ENCODE measurements at places on chromosomes 3 and 15.

DNA sequence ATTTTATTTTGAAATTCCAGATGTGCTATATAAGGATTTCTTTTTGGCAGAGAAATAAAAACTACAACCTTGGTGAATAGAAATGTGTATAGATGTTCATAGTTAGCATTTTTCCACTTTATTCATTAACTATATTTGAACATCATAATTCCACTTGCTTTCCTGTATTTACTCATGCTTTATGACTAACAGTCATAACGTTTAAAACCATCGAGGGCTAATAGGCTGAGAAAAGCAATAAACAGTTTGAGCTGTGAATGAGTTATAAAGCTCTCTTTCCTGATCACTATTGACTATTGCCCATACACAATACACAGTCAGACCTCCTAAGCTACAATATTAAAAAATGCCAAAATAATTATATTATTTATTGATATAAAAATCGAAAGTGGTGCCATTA is 502.1 kb upstream of the RASGRP1 start:
- no peak for DNase-seq

DNA sequence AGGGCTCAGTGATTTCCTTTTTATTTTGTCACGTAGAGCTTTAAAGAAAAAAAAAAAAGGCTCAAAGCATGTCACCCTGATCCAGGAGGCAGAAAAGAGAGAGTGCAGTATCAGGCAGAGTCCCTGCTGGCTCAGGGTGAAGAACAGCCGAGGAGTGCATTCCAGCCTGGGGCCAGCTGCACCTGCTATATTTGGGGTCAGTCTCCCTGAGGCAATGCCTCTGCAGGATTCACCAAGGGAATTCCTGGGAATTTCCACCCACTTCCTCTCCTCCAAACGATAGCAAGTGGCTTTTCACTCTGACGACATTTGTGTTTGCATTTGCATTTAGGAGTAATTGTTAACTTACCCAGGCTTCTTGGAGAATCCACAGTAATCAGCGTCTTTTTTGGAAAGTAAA is 202.9 kb upstream of the CTNNB1 start:
- no peak for DNase-seq

- DNase-seq, result no peak
These were observed 93.8 kb downstream of the FHIT start for GRCh38 chr3:61157414-61157813.

DNA sequence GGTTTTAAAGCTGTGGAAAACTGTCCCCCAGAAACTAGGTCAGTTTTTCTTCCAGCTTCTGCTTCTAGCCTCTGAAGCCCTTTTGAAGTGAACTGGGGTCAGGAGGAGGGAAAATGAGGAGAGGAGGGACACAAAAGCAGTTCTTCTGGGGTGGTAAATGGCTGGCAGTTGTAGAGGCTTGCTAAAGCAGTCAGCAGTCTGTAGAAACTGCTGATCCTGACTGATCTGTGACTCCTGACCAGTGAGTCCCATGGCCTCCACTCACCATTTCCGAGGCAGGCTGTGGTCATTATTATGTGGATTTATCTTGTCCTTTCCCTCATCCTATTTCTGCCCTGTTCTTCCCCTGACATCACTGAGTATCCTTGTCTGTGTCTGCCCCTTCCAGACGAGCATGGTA is 276.4 kb upstream of the ROPN1 start:
- no peak for DNase-seq

- DNase-seq, result no peak
These were observed 370.6 kb upstream of the NAALADL2 start for GRCh38 chr3:174488527-174488926.

DNA sequence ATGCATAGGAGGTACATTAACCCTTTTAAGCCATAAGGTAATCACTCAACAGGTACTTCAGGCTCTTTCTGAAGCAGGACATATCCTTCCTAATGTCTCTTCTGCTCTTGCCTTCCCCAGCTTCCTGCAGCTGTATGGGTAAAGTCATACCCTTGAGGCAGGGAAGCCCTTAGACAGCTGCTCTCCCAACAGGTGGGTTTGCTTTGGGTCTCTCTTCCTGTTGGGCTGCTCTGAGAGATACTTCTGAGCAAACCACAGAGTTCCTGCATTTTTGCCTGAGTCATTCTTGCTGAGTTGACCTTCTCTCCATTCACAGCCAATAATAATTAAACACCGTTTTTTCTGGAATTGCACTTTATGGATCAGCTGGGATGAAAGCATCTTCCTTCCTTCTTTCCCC is 2.0 kb upstream of the TRAT1 start:
- DNase-seq, result no peak

DNA sequence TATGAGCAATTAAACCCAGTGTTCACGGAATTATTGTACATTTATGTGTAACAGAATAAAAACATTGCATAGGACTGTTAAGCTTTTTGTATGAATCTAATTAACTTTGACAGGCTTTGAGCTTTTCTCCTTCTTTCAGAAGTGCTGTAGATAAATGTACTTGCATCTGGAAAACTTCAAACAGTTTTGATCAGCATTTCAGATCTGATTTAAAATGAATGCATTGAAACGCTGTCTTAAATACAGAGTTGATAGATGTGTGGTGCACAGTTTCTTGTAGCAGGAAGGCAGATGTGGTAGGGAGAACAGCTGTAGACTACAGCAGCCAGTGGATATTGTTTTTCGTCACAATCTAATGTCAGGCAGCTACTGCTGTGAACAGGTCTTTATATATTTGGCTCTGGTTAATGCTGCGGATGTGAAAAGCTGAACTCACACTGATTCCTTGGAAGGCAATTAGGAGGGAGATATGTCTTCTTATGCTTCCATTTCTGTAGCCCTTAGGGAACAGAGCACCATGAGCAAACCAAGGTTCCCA is 193.8 kb upstream of the GOLIM4 start:
- DNase-seq, result no peak

- no peak for DNase-seq
These were observed 326.6 kb upstream of the ALCAM start for GRCh38 chr3:105040026-105040622.

DNA sequence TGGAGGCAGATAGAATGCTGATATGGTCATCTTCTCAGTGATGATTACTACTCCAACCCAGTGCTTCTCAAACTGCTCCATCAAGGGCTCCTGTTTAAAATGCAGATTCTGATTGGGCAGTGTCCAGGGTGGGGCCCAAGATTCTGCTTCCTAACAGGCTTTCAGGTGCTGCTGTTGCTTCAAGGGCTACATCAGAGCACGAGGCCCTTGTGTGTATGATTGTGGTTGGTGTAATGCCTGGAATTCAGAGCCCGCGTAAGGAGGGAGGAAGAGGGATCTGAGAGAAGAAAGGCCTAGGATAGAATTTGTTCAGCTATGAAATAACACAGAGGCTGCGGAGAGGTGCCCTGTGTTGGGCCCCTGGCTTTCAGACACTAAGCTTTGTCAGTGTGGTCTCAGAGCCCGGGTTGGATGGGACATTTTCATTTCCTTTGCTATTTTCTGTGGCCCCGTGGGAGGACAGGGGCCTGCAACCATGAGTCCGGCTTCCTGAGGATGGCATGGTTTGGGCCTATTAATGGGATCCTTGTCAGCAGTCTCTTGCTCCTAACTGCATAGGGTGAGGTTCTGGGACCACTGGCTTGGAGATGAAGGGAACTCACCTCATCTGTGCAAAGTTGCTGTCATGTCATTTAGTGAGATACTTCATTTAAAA is 53.0 kb downstream of the ATP1B3 start:
- no peak for DNase-seq

DNA sequence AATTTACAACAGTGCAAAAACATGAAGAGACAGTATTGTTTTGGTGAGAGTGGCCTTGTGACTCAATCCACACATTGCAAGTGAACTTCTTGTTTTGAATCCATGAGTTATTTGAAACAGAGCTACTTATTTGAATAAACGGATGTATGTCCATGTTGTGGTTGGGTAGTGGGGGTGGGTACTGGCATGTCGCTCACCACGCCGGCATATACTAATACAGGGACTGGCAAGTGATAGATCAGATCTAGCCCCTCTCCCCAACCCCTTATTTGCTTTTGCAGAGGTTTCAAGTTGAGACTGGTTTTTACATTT is 83.8 kb downstream of the EDEM1 start:
- DNase-seq, result no peak

GRCh38 chr15:61702224-61703020 is 357.8 kb downstream of the VPS13C start:
- DNase-seq, result no peak

DNA sequence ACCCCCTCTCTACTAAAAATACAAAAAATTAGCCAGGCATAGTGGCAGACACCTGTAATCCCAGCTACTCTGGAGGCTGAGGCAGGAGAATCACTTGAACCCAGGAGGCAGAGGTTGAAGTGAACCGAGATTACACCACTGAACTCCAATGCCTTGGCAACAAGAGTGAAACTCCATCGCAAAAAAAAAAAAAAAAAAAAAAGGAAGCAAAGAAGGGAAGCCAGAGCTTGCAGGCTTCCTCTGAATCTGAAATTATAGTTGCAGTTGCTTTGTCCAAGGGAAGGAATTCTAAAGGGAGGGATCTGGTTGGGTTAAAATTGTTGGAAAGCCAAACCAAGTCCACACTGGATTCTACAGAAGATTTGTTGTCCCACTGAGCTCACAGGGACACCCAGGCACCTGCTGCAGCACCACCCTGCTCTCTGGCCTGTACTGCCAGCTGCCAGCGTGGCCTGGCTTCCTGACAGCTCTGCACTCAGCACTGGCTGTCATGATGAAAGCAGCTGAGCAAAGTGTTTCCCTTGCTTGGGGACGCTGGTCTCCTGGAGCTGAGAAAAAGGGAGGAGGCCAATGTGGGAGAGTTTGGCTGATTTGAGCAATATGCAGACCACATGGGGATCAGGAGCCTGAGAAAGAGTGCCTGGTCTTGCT is 88.8 kb upstream of the HES1 start:
- DNase-seq, result peak; percentile 41

DNA sequence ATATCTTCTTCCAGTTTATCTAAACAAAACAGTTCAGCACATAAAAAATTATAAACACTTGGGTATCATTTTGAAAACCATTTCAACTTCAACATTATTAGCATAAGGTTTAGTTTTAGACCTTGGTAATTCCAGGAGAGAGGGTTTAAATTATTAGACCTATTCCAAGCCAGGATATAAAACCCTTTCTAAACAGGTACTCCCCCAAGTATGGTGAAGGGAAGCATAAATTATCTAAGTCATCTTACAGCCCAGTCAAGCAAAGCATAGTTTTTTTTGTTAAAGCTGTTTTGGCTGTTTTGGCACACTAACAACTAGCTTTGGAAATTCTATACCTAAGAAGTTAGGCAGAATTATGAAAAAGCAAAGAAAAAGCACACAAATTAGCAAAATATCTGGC is 87.3 kb downstream of the FBN1 start:
- DNase-seq, result no peak

DNA sequence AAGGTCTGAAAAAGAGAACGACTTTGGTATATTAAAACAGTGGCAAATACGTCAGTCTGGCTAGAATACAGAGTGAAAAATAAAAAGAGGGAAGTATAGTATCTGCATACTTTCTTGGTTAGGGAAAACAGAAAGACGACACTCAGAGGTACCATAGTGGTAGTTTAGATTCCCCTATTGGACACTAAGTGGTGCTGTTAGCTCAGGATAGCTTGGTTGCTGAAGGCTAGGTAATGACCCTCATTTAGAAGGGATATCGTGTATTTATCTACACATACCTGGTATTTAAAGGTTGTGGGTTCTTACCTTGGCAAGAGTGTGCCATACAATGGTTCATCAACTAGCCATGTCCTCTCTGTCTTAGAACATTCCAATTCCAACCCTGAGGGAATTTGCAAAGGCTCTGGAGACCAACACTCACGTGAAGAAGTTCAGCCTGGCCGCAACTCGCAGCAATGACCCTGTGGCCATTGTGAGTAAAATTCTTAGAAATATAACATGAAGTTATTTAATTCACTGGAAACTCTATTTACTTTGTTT is 31.0 kb downstream of the TMOD2 start:
- no peak for DNase-seq

GRCh38 chr3:35641920-35642527 is 2.7 kb downstream of the ARPP21 start:
- no peak for DNase-seq

DNA sequence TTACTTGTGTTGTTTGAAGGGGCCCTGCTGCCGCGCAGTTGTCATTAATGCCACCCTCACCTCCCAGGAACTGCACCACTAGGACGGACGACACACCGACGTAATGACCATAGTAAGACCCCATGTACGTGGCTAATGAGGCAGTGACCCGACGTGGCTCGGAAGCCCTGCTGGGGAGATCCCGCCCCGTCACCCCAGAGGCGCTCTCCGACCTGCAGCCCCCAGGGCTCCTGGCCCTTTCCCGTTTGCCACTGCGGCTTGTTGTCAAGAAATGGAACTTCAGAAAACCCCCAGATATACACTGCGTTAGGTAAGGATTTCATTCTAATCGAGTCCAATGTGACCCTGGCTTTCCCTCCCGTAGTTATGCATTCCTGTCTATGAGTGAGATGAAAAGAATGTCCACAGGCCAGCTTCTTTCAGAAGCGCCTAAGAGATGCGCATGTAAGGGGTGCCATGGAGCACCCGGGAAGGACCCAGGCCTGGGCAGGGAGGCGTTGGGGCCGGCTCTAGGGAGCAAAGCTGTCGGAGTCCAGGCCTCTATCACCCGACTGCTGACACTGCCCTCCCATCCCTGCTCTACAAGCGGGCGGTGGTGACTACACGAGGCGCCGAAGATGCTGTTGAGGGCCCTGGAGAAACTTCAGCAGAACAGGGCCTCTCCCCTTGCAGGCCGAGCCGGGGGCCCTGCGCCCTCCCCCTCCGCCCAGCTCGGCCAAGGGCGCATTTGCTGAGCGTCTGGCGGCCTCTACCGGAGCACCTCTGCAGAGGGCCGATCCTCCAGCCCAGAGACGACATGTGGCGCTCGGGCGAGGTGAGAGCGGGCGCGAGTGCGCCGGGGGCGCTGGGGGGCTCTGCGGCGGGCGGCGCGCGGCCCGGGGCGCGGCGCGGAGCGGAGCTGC is at the start of gene GABRA5:
Gene GABRA5 (plus strand): TSS at position 765 of the 902 bp plus-strand sequence. CDS start 2,187 bp downstream, outside the sequence.
- no peak for DNase-seq

DNA sequence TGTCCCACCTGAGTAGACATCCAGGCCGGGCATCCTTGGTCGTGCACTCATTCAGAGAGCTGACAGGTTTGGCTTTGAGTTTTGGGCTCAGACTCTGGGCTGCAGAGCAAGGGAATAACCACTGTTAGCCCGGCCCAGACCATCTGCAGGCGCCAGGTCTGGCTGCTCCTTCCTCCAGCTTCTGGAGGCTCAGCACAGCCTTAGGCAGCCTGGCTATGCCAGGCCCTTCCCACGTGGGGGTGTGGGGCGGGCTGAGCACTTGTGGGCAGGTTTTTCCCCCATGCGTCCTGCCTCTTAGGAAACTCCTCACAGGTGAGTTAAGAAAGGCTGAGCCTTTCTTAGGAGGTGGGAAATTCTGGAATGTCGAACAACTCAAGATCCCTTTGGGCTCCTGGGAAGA is 11.2 kb downstream of the PLA2G4B start:
- no peak for DNase-seq

DNA sequence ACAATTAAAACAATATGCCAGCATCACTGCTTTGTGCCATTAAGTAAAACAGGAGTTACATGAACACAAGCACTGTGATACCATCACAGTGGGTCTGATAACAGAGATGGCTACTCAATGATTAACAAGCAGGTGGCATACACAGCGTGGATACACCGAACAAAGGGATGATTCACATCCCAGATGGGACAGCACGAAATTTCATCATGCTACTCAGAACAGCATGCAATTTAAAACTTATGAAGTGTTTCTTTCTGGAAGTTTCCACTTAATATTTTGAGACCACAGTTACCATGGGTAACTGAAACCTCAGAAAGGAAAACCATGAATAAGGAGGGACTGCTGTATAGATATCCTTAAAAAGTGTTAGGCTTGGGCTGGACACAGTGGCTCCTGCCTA is 44.5 kb downstream of the SLC24A1 start:
- DNase-seq, result no peak
